Smooth muscle cell of the coronary artery (primary cell): ENCODE measurements at places on chromosomes 2 and 18. TPM values are rescaled to one million over a fixed set of nuclear protein-coding genes. Genes with fewer than 3 reads are reported as not detected.

Gene MRPL19
- 14.4 and 31.0 TPM in 2 replicates for total RNA-seq

Gene ZCCHC2
- total RNA-seq: 4.1 and 13.6 TPM in 2 replicates

Gene IL1RN
- total RNA-seq: 0.08 TPM in 1 of 2 replicates, not detected in the other

Gene KATNAL2
- total RNA-seq: 0.75 and 4.6 TPM in 2 replicates

Gene LRRTM4
- not detected in 2 replicates for total RNA-seq

Gene FLACC1
- total RNA-seq: 0.60 and 1.2 TPM in 2 replicates

Gene CDK15
- 0.08 and 0.23 TPM in 2 replicates for total RNA-seq

Gene TUBA3E
- not detected in 2 replicates for total RNA-seq

Gene C2orf15
- total RNA-seq: 0.12 TPM in 1 of 2 replicates, not detected in the other

Gene SERPINB12
- total RNA-seq: not detected in 2 replicates

Gene L3MBTL4
- under 0.01 TPM in 1 of 2 replicates, not detected in the other for total RNA-seq

Gene CD207
- total RNA-seq: not detected in 2 replicates

Gene LONRF2
- total RNA-seq: 0.23 TPM in 1 of 2 replicates, not detected in the other

Gene AMMECR1L
- total RNA-seq: 13.3 and 13.9 TPM in 2 replicates

Gene SPP2
- total RNA-seq: not detected in 2 replicates

Gene DHRS9
- total RNA-seq: not detected in 2 replicates

Gene RAPGEF4
- 0.90 and 3.0 TPM in 2 replicates for total RNA-seq

Gene GREB1L
- total RNA-seq: 0.12 and 0.23 TPM in 2 replicates

Gene UNC50
- total RNA-seq: 40.1 and 42.6 TPM in 2 replicates

Gene HNMT
- total RNA-seq: 16.8 and 40.2 TPM in 2 replicates

Gene FHOD3
- 7.0 and 7.7 TPM in 2 replicates for total RNA-seq

Gene EMX1
- total RNA-seq: not detected in 2 replicates

Gene CXCR4
- 0.83 and 6.6 TPM in 2 replicates for total RNA-seq
